ENCODE measurements at places on chromosomes 1 and 21. TPM values are rescaled to one million over a fixed set of nuclear protein-coding genes. Genes with fewer than 3 reads are reported as not detected.

SCYL3 gene
- polyA plus RNA-seq: 20.9 TPM

ETV3L gene
- polyA plus RNA-seq: not detected

DNA sequence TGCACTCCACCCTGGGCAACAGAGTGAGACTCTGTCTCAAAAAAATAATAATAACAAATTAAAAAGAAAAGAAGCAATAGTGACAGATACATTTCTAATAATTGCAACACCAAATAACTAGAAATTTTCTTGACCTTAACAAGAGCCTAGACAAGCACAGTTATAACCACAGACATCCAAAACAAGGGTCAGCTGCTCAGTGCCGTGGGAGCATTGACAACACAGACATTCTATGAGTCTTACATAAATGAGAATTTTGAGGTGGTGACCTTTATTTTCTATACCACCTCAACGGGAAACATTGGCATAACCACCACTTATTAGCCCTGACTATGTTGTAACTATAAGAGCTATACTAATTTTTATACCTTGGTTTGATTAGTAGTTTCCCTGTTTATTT, 156.1 kb downstream of the NR5A2 start:
- DNase-seq: no peak

RPS6KA1 gene
- 22.1 TPM for polyA plus RNA-seq

PRPF38B gene
- polyA plus RNA-seq: 104 TPM

- DNase-seq: no peak
Observed at GRCh38 chr1:151871284-151872030, 17.9 kb upstream of the THEM5 start.

NRIP1 gene
- polyA plus RNA-seq: 64.6 TPM

DNA sequence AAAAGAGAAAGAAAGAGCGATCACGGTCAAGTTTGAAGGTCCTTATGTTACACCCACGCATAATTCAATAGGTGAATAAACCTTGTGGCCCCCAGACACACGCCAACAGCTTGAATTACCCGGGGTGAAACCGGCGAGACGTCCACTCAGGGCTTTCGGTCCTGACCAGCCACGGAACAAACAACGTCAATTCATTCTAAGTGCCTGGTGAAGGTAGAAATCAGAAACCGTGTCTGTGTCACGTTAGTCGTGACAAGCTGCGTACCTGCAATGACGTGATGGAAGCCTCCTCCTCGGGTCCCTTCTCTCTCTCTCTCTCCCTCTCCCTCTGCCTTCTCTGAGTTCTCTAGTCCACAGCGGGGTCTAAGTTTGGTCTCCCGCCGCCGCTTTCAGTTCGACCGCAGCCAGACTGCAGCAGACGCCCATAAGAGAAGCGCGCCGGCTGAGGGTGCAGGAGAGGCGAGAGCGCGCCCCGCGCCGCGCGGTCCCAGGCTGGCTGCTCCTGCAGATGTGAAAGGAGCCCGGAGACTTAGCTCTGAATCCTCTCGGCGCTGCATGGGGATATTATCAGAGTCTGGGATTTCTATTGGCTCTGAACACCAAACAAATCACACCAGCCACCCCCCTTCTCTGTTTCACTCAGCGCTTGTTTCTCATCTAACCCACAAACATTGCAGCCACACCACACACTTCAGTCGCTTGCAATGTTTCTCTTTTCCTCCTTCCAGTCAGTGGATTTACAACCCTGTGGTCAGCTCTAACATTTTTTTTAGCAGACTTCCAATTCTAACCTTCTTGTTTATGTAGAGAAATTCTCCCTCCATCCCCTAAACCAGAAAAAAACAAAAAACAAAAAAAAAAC, at the start of gene GREM2:
Gene GREM2, minus strand, starts transcription at position 537 of the 862 bp plus-strand sequence. CDS start 118,680 bp downstream, outside the sequence.
- DNase-seq: peak; percentile 57

- peak; percentile 76 for DNase-seq
Observed at GRCh38 chr1:7902478-7903085, 38.1 kb downstream of the TNFRSF9 start.

CYP4Z1 gene
- 0.52 TPM for polyA plus RNA-seq

CSTB gene
- 34.9 TPM for polyA plus RNA-seq

DNA sequence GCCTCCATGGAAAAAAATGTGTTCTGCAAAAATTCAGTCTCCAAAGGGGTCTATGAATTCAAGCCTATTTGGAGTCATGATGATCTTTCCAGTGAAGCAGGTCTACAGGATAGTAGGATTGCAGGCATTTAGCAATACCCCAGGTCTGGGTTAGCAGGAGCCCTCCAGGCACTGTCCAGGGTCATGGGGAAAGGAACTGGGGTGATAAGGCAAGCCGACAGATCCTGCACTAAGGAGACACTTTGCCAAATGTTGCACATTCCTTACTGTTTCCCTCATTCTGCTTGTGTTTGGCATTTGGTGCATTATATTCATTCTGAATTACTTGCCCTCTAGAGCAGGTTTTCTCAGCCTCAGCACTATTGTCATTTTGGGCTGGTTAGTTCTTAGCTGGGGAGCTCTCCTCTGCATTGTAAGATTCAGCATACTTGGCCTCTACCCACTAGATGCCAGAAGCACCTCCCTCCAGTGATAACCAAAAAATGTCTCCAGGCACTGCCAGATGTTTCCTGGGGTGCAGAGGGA, 333.3 kb upstream of the PLXNA2 start:
- no peak for DNase-seq

OR2L8 gene
- polyA plus RNA-seq: not detected

- no peak for DNase-seq
Observed at GRCh38 chr21:43921571-43921978, 56.6 kb downstream of the AGPAT3 start.

DNA sequence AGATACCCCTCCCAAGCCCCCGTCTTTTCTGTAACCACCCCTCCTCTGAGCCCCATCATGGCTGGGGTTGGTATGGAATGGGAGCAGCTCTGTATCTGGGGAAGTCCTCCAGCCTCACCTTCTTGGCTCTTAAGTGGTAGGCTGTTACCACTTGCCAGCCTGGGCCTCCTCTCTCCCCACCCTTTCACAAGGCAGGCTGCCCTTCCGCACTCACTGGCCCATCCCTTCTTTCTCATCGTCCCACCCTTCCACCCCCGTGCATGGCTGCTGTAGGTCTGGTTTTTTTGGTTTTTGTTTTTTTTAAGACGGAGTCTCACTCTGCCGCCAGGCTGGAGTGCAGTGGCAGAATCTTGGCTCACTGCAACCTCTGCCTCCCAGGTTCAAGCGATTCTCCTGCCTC, 5.2 kb downstream of the CYB561D1 start:
- no peak for DNase-seq

DNA sequence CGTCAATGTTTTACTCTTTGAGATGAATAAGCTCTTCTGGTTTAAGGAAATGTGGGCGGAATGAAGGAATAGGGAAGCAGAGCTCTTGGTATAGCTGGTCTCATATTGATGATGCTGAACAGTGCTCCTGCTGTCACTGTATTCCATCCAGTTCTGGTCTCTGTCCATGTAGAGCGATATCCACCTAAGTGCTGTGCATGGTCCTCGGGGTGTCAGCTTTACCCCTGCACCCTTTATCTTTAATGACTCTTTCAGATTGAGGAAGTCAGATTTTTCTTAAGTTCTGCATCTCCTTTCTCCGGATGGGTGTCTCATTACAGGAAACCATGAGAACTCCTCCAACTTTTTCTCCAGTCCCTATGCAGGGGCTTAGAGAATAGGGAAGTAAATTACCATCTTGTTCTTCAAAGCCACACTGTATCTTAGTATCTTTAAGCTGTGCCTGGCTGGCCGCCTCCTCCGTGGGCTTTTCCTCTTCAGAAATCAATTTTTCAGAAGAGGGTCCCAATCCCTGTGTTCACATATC, 52.9 kb downstream of the PDE4B start:
- DNase-seq: no peak

GRCh38 chr21:38930066-38930465, 124.3 kb downstream of the ETS2 start:
- no peak for DNase-seq

BROX gene
- polyA plus RNA-seq: 56.3 TPM

DNA sequence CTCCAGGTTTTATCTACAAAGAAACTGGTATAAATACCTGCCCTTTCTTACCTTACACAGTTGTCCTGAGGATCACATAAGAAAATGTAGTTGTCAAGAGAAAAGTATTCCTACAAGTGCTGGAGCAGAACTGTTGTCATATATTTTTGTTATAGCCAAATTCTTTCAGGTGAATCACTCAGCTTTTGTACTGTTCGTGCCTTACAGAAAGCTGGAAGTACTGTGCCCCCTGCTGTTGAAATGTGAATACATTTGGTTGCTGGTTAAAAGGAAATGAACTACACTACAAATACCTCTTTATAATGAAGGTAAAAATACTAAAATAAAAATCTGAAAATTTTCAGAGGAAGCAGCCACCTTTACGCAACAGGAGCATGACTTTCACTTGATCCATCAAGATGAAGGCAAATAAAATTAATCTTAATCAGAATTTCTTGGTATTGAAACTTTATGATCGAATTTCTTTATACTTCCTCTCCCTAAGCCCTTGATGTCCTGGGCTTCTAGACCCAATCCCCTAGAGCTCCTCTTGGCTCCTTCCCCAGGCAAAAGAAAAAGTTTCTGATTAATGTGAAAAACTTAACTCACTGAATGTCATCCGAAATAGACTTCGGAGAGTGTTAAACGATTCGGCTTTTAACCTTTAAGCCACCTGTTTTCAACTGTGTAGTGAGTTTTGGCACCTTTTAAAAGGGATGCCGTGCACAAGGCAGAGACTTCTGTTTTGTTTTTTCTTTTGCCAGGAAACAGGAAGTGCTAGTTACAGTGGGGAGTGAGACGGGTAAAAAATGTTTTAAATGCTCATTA, 12.5 kb downstream of the CHML start:
- no peak for DNase-seq

- DNase-seq: no peak
Observed at GRCh38 chr1:147202576-147202975, 22.6 kb downstream of the FMO5 start.

GRCh38 chr1:180917306-180918065, 4.8 kb downstream of the KIAA1614 start:
- DNase-seq: no peak

DNA sequence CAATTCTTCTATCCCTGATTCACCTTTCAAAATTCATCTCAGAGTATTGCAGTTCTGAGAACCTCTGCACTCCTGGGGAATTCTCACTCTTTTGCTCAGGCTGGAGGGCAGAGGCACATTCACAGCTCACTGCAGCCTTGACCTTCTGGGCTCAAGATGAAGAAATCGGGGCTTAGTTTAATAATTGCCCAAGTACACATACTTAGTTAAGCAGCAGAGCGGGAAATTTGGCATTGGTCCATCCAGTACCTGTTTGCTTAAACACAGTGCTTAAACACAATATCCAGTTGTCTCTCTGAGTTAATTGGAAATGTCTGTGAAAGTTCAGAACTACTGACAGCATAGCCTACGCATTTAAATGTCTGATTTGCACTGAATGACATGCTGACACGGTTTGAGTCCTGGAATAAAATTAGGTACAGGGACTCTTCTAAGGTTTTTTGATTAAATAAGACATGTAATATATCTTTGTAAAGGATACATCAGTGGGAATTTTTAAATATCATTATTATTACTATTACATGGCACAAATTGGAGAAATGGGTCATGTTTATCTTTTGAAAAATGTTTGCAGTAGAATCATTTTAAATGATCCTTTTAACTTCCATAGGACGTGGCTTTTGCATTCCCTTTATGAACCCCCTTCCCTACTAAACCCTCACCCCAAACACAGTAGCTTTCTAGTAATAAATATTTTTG, 337.4 kb downstream of the SRGAP2C start:
- DNase-seq: peak; percentile 62

GRCh38 chr1:86464819-86465218, 3.9 kb upstream of the CLCA1 start:
- no peak for DNase-seq

DNA sequence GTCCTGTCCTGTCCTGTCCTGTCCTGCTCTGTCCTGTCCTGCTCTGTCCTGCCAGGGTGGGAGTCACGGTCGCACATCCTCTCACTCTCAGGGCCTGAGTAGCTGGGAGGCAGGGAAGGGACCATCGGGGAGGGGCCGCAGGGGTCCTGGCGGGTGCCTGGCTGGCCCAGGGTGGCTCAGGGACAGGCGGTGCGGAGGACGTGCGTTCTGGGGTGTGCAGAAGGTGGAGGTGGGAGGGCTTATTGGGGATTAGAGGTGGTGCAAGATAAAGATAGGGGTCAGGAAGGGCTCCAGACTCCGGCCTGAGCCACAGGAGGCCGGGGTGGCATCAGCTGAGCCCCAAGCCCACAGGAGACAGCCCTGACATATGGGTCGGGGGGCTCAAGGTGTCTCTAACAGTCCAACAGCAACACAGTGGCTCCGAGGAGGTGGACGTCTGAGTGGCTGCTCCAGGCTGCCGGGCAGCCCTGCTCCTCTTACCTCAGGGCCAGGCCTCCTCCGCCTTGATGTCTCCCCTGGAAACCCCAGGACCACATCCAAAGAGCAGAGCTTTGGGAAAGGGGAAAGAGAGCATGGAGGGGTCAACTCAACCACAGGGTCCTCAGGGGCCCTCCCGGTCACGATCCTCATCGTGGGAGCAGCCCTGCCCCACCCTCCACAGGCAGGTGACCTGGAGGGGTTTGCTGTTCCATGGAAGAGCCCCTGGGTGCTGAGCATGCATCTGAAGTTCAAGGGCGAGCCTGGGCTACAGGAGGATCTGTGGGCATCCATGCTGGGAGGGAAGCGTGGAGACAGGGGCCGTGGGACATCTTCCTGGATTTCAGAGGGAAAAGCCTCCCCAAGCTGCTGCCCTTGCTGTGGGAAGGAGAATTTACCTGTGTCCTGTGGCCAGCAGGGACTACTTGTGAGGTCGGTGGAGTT, 39.6 kb upstream of the ADARB1 start:
- no peak for DNase-seq

GRCh38 chr1:35449334-35450008, 107.7 kb downstream of the KIAA0319L start:
- DNase-seq: no peak

LGR6 gene
- 0.90 TPM for polyA plus RNA-seq

GRCh38 chr1:26470878-26471497, 1.3 kb upstream of the HMGN2 start:
- no peak for DNase-seq

DNA sequence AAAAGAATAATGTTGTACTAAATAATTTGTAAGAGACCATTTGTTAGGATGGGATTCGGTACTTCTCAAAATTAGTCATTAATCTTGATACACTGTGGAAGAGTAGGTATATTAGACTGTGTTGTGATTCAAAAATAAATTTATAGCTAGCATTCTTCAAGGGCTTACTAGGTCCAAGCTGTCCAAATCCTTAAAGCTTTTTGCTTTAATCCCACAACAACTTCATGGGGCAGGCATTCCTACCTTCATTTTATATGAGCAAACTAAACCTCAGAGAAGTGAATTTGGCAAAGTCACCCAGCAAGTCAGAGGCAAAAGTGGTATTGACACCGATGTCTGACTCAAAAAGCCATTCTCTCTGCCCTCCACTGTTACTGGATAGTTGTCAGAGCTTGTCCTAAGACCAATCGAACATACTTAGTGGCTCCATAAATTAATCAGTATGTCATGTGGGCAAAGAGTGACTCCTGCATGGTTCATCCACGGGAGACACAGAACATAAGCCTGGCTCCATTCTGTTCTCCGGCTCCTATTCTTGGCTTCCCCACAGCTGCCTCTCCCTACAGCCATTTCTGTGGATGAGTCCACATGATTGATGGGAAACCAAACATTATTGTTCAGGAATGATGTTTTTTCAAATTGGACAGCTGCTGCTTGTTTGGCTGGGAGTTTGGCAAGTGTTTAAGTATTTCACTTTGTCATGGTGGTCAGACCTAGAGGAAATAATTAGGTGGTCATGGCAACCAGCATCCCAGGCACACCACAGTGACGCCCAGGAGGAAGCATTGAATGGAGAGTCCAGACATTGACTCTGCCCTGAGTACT, 133.4 kb upstream of the FGGY start:
- DNase-seq: no peak
